CD4-positive, alpha-beta T cell treated with Interleukin-6 for 4 hours (primary cell): ENCODE measurements at places on chromosomes 1 and 21.

DNA sequence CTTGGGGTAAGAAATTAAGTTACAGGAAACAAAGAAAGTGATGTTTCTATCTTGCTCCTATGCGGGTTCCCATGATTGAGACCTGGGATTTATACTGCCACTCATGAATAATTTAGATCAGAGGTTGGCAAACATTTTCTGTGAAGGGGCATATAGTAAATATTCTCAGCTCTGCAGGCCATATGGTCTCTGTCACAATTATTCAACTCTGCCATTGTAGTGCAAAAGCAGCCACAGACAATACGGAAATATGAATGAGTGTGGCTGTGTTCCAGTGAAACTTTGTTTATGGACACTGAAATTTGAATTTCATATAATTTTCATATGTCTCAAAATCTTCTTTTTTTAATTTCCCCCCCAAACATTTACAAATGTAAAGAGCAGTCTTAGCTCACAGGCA, 127.2 kb downstream of the FOXD2 start:
- DNase-seq, result no peak

DNA sequence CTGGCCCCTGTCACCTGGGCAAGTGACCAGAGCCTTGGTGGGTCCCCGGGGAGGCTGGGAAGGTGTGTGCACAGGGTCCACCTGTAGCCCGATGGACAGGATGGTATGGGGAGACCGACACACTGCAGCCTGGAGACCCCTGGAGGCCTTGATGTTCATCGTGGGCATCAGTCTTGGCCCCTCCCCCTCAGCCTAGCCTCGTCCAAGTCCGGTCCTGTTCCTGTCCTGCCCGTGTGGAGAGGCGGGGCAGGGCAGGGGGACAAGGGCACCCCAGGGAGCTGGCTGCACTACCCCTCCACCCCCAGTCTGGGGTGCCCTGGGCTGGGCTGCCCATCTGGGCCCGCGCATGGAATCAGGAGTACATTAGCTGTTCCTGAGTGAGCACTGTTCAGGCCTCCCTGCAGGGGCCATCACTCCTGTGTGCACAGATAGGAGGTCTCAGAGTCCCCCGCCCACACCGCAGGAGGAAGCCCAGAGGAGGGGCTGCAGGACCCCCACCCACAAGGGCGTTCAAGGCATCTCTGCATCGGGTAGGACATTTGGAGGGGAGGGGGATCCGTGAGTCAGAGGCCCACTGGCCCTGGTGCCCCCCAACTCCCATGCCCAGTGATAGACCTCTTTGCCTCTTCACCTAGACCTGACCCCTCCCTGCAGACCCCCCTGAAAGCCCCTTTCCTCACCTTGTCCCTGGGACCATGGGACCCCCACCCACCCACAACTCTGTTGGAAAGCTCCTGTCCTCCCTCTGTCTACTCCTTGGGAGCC, 63.2 kb downstream of the WNT9A start:
- DNase-seq, result no peak

DNA sequence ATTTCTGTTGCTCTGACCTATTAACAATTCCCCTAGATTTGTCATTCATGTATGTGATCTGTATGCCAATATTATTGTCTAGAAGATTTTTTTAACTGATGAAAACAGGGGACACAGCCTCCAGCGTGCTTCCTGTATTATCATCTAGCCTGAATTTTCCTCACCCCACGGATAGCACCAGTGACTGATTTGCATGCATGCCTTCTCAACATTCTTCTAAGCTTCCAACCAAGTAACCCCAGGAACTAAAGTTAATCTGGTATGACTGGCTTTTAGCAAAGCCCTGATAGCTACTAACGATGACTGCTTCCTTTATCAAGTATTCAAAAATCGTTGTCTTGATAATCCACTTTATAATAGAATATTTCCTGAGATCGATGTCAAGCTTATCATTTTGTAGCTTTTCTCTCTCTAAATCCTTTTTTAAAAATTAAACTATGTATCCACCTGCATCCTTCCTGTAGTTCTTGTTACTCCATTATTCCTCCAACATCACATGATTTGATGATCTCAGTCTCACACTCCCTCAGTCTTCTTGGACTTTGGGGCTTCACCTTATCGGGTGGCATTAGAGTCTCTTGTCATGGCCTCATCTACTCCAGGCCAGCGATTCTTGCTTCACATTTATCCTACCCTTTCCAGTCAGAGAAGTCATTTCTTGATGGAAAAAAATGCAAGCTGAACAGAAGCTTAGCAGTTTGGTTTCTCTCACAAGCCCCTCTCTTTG, 19.0 kb downstream of the BCAR3 start:
- no peak for DNase-seq

DNA sequence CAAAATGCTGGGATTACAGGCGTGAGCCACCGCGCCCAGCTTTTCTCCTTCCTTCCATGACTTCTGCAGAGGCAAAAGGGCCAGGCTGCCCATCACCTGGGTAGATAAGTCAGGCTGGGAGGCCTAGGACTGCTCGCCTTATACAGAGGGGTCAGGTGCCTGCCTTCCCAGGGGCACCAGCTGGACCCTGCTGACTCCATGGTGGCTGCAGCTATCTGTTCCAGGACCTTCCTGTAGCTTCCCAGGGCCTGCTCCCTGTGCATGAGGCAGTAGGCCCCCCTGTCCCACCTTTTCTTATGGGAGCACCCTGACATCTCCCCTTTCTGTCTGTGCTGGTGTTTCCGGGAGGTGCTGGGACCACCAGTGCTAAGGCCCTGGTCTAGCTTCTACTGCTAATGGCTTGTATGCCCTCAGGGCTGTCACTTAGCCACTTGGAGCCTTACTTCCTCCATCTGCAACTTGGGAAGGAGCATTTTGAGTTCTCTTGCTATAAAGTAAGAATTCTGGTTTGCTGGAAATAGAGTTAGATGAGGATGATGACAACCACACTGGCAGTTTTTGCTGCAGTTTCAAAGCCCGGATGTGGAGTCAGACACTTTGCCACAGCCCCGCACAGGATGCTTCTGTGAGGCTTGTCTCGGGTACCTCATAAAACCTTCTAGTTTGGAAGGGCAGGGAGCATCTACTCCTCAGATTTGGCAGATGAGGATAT, 14.4 kb downstream of the SOX13 start:
- no peak for DNase-seq

DNA sequence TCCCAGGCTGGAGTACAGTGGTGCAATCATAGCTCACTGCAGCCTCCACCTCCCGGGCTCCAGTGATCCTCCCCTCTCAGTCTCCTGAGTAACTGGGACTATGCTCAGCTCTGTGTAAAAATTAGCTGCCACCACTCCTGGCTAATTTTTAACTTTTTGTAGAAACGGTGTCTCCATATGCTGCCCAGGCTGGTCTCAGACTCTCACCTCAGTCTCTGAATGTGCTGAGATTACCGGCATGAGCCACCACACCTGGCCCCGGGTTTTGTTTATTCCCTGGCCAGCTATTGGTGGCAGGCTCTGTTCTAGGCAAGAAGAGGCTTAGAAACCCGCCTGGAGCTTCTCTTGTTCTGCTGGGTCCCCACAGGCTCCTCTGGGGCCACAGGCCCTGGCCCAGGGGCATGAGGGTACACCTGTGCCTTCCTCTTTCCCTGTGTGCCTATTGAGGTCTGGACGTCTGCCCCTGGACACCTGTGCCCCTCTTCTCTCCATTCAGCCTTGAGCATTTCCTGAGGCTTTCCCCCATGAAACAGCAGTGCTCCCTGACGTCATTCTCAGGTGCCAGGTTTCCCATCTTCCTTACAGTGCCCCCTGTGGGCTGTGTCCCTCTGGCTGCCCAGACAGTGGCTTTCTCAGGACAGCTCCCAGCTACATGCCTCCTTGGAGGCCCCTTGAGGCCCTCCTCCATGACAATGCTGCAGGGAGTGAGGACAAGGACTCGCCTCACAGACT, 57.5 kb downstream of the PCP4 start:
- DNase-seq, result no peak

GRCh38 chr1:17618558-17619247, 79.2 kb downstream of the ARHGEF10L start:
- DNase-seq, result no peak

GRCh38 chr1:11725616-11726015, 10.3 kb upstream of the AGTRAP start:
- DNase-seq, result no peak

- DNase-seq, result no peak
These were observed 1.6 kb downstream of the ADGRL2 start for GRCh38 chr1:81802457-81802706.

GRCh38 chr1:82947278-82947677, 1051.7 kb downstream of the TTLL7 start:
- no peak for DNase-seq

DNA sequence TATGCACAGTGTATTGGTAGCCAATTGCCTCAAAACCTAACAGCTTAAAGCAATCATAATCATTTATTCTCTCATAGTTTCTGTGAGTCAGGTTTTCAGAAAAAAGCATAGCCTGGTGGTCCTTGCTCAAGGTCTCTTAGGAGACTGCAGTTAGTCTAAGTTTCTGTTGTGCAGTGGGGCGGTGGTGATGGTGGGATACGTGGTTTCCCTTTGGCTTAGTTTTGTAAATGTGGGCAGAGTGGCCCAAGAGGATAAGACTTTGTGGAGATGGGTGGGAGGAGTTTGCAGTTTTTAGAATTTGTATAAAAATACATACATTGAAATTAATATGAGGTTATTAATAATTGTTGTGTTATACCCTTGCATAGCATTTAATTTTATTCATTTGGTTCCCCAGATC, 68.6 kb downstream of the NOS1AP start:
- DNase-seq, result no peak

DNA sequence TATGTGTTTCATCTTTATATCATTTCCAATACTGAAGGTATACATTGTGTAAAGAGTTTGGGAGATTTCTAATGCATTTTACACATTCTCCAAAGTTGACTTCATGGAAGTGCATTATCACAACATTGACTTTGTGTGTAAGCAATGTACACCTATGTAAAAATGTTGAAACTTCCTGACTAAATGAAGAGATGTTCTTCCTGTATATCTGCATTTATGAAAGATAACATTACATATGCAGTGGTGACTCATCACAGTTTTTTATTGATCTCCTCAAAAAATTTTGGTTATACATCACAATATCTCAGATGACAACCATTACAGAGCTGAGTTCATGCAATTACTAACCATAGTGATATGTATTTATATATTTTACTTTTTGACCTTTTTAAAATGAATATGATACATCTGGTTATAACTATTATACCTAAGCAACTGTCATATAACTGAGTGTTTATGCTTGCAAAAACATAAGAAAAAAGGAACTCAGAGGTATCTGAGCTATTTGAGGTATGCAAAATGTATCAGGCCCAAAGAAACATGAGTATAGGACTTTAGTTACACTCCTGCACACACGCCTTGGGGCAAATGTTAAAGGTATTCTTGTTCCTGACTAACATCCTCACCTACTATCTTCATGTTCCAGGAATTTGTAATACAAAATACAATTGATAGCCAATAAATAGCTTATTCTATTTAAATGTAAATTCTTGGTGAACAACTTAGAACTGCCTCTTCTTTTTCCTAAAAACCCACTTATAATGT, 88.2 kb upstream of the OLFM3 start:
- no peak for DNase-seq

- DNase-seq, result no peak
These were observed 786 bp upstream of the CTSK start for GRCh38 chr1:150808846-150809245.

- DNase-seq, result no peak
These were observed 55.6 kb downstream of the PTPRF start for GRCh38 chr1:43586136-43586731.

DNA sequence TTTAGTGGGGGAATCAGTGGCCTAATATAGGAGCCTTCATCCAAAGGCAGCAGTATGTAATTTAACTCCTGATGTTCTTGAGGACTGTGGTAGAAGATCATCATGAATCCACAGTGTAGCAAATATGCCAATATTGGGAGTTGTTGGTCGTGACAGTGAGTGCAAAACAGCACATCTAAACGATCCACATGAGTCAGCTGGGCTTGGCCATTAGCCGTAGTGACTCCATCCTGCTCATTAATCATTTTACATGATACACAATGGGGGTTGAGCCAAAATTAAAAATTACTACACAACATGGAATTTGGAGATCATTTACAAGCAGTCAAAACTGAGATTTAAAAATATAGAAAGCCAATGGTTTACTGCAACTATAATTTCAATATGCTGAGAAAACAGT, 653.9 kb upstream of the CAMK1G start:
- no peak for DNase-seq

DNA sequence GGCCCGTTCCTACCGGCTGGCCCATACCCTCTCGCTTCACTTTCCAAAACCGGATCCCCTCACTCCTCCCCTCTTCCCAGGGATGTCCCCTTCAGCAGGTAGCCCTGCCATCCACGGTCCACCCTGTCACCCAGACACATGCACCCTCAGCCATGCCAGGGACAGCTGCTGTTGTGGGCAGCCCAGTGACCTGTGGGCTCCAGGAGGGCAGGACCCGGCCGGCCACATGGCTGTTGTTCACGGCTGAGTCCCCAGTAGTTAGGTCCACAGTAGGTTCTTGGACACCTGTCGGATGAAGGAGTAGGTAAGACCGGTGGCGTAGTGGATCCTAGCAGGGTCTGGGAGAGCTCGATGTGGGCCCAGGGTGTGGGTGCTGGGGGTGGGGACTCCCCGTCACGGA, 12.5 kb downstream of the SPSB1 start:
- no peak for DNase-seq

DNA sequence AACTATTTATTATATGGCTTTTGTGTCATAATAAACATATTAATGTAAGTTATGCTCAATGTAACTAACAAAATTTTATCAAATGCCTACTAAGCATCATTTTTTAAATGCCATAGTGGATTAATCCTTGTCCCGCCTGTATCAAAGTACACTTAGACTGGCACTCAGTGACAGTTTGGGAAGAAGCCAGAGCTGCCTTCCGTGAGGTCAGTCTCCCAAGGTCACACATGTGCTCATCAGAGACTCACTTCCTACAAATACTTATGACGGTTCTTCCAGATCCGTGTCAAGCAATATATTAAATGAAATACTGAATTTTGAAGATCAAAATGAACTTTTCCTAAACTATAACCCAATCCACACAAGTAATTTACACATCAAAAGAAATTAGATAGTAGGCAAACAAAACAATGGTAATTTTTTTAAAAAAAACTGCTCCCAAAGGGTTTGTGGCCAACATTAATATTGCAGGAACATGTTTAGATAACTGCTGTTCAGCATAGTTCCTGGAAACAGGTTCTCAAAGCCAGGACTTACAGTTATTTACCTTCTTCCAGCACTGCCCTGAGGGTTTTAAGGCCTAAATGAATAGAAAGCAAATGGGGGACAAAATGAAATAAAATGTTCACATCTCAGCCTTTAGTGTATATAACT, 27.2 kb downstream of the WLS start:
- no peak for DNase-seq
